Liver (tissue), 10 donors: ENCODE measurements at places on chromosomes 5 and 9. TPM values are rescaled to one million over a fixed set of nuclear protein-coding genes. Genes with fewer than 3 reads are reported as not detected.
A peak's percentile ranks its signal among the peaks of the same experiment; 100 is the strongest.

DNA sequence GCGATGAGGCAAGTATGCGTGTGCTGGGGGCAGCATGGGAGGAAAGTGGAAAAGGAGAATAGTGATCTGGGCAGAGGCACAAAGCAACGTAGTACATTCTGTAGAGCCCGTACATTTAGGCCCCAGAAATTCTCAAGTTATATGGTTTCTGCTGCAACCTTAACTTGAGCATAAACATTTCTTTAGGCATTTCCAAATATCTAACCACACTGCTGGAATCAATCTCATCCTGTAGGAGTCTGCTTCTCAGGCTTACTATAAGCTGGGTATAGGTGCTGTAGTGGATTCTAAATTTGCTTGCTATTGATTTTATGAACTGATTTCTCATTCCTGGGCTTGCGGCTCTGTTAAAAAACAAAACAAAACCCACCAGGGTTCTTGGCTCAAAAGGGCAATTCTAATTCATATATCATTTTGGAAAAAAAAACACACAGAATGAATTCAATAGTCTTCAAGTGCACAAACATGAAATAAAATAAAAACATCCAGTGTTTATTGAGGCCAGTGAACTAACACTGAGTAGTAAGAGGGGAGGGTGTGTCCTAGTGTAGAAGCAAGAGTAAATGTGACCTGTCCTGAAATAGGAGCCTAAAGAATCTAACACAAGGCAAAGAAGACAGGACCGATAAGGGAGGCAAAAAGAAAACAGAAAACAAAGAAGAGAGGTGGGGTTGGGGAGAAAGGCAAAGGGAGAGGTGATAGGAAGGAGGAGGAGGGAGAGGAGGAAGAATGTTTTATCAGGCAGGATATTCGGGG is 145.5 kb upstream of the LHFPL2 start:
- H3K27ac ChIP-seq: no peak overlapping the region
- H3K36me3 ChIP-seq: no peaks in the 10 kb centered on the region
- DNase-seq: no peak
- no peaks in the 10 kb centered on the region for H3K27me3 ChIP-seq

DNA sequence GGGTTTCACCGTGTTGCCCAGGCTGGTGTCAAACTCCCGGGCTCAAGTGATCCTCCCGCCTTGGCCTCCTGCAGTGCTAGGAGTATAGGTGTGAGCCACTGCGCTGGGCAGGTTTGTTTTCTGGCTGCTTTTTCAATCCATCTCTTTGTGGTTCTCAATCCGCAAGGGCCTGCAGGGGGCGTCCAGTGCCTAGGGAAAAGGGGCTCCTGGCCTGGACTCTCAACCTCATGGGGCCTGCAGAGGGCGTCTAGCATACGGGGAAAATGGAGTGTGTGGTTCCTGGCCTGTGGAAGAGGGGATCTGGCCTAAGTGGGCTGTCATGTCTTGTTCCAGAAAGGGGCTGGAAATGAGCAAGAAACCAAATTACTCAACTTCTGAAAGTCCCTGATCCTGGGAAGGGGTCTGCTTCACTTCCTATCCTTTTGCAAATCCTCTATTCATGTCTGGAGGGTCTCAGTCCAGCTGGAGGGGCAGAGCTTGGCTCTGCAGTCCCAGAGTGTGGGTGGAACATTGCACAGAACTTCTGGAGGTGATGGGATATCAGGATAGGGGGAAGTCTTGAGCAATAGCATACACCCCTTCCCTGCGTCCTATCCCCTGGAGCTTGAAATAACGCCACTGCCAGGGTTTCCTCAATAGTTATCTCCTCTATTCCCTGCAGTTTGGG is 12.7 kb upstream of the CCL27 start:
- peak; percentile 82 for DNase-seq
- no peaks in the 10 kb centered on the region for H3K36me3 ChIP-seq
- H3K27me3 ChIP-seq: no peaks in the 10 kb centered on the region
- H3K27ac ChIP-seq: no peak overlapping the region

DNA sequence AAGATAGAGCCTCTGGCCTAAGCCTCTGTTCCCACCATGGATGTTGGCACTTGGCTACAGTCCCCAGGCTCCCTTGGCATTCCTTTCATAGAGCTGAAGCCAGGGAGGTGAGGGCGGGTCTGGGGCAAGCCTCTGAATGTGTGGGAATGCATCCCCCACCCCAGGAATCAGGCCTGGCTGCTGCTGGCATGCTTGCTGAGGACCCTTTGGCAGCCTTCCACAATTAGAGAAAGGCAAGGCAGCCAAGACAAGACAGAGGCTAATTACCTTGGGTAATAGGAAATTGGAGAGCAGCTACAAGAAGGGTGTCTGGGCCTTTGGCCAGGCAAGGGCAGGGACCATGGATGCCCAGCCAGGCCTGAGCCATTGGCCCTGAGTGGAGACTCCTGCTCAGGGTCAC is 204.4 kb upstream of the TRIM32 start:
- H3K27me3 ChIP-seq: no peaks in the 10 kb centered on the region
- no peak overlapping the region for H3K4me3 ChIP-seq
- no peaks in the 10 kb centered on the region for H3K4me1 ChIP-seq
- peak overlapping the region; percentile 3 for H3K27ac ChIP-seq
- H3K36me3 ChIP-seq: no peaks in the 10 kb centered on the region

DNA sequence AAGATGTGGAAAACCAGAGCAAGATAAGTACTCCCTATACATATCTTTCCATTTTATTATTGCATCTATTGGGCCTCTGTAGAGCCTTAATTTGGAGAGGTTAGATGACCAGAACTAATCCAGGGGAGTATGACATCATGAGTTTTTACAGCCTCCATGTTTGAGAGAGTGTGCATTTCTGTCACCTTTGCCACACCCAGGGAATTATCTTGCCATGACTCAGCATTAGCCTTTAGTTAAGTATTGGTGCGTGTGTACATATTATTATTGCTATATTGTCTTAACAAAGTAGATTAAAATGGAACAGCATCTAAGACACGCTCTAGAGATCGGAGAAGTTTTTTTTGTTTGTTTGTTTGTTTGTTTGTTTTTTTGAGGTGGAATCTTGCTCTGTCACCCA is 27.6 kb downstream of the DIMT1 start:
- H3K36me3 ChIP-seq: peaks cover 32% of the 10 kb centered on the region
- no peaks in the 10 kb centered on the region for H3K27me3 ChIP-seq
- no peaks in the 10 kb centered on the region for H3K4me1 ChIP-seq
- H3K27ac ChIP-seq: no peak overlapping the region

The FIBCD1 gene
- total RNA-seq: not detected

The FYB1 gene
- total RNA-seq: 14.6 TPM
